ENCODE measurements at places on chromosomes 7 and 10. TPM values are rescaled to one million over a fixed set of nuclear protein-coding genes. Genes with fewer than 3 reads are reported as not detected.

DNA sequence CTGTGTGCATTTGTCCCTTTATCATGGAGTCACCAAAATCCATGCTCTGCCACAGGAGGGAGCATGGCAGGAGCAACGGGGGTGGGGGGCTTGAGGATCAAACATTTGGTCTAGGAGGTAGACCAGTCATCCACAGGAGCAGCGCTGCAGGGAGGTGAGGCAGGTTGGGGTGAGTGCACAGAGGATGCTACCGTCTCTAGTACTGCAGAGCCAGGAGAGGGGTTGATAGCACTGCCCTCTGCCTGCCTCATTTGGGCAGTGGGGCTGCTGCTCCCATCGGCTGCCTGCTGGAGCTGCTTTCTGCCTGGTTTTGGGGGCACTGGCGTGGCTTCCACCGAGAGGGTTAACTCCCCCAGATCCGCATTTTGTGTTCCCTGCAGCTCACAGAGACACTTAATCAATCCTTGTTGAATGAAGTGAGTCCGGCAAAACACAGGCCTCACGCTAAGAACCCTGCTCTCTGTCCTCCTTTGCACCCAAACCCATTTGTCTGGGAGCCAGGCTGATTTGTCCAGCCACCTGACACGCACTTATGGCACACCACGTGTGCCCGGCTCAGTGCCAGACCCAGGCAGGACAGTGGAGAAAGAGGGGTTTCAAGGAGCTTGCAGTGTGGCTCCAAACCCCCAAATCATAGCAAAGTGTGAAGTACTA is 527.1 kb upstream of the FOXK1 start:
- DNase-seq = no peak

Gene CYP26C1
- total RNA-seq = not detected

Gene RBM28
- 59.4 TPM for total RNA-seq

Gene ABCC2
- total RNA-seq = 2.4 TPM

GRCh38 chr10:4725917-4726606 is 99.9 kb upstream of the AKR1E2 start:
- DNase-seq = peak; percentile 83

- DNase-seq = no peak
These were observed 1.4 kb downstream of the DNAH11 start for GRCh38 chr7:21544303-21544656.

Gene HYAL4
- total RNA-seq = 0.98 TPM

GRCh38 chr7:47428052-47428767 is 153.7 kb downstream of the TNS3 start:
- DNase-seq = no peak

- no peak for DNase-seq
These were observed 74.2 kb downstream of the ZRANB1 start for GRCh38 chr10:125016123-125016522.

DNA sequence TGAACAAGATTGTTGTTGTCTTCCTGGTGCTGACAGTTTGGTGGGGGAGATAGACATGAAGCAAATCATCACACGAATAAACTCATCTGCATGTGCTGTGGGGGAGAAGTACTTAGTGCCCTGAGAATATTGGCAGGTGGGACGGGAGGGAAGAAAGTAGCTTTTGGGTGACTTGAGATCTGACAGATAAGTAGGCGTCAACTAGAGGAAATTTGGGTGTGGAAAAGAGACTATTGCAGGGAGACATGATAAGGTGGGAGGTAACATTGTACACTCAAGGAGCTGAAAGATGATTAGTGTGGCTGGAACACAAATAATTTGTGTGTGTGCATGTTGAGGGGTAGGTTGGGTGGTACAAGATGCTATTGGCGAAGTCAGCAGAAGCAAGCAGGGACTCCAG is 30.1 kb downstream of the CNNM2 start:
- DNase-seq = no peak

Gene GPNMB
- not detected for total RNA-seq

GRCh38 chr10:118950190-118950680 is 79.3 kb upstream of the NANOS1 start:
- DNase-seq = peak; percentile 75

DNA sequence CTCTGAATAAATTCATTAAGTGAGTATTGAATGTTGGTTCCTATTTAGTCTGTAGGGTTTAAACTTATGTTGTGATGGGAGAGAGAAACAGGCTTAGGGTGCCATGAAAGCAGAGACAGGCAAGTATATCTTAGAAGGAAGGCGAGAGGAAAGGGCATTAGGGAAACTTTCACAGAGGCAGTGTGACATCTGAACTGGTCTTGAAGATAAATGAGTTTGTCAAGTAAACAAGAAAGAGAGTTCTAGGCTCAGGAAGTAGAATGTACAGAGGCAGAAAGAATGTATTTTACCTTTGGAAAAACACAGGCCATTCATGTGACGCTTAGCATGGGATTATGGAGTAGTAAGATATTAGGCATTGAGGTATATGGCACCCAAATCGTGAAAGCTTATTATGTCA is 34.5 kb downstream of the GLCCI1 start:
- no peak for DNase-seq

DNA sequence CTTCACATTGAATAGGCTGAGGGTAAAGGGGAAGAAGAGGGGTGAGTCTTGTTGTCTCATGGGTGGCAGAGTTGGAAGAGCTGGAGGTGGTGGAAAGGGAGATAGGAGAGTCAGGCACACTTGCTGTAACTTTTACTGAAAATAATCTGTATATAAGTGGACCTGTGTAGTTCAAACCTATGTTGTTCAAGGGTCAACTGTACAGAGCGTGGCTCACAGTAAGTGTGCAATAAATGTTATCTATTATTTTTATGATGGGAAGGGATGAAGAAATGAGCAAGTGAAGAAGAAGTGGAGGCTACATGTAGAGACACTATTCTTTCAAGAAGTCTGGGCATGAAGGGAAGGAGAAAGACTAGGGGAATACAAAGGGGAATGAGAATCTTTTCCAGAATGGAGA is 71.5 kb upstream of the FAM133B start:
- DNase-seq = no peak

DNA sequence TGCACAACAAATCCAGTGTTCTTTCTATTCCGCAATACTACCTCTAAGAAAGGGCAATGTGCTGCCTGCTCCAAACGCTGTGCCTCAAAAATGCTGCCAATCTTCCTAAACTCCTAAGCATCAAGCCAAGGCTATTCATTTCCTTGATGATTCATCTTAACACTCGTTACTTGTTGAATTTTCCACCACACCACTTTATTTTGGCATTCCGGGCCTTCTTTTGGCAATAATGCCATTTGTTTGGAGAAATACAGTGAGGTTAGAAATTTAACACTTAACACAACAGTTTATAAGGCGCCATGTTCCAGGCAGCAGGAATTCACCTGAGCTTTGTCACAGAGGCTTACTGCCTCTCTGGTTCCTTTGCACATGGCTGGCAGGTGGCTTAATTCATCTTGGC is 82.6 kb upstream of the ABCB5 start:
- DNase-seq = peak; percentile 57

- DNase-seq = no peak
These were observed 44.0 kb downstream of the OAT start for GRCh38 chr10:124374535-124375352.
